ENCODE measurements at places on chromosomes 4 and X.

GRCh38 chr4:80475236-80475635 lies 139.7 kb downstream of the CFAP299 start:
- no peak for DNase-seq

GRCh38 chrX:53547668-53548067 lies 113.5 kb upstream of the HSD17B10 start:
- no peak for DNase-seq

DNA sequence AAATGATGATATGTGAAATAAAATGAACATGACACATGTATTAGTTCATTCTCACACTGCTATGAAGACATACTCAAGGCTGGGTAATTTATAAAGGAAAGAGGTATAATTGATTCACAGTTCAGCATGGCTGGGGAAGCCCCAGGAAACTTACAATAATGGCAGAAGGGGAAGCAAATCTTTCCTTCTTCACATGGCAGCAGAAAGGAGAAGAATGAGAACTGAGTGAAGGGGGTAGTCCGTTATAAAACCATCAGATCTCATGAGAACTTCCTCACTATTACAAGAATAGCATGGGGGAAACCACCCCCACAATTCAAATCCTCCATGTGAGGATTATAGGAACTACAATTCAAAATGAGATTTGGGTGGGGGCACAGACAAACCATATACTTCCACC lies 243.9 kb upstream of the GYPA start:
- no peak for DNase-seq

GRCh38 chr4:56879996-56880395 lies 27.7 kb upstream of the REST start:
- no peak for DNase-seq

GRCh38 chr4:33746979-33747378 lies 2497.3 kb downstream of the ARAP2 start:
- no peak for DNase-seq

- no peak for DNase-seq
Observed at GRCh38 chr4:81482326-81482725, 10.6 kb upstream of the RASGEF1B start.
